ENCODE measurements at places on chromosomes 11 and 22.

GRCh38 chr11:61498767-61499341 is 9.7 kb upstream of the LRRC10B start:
- DNase-seq, result no peak

DNA sequence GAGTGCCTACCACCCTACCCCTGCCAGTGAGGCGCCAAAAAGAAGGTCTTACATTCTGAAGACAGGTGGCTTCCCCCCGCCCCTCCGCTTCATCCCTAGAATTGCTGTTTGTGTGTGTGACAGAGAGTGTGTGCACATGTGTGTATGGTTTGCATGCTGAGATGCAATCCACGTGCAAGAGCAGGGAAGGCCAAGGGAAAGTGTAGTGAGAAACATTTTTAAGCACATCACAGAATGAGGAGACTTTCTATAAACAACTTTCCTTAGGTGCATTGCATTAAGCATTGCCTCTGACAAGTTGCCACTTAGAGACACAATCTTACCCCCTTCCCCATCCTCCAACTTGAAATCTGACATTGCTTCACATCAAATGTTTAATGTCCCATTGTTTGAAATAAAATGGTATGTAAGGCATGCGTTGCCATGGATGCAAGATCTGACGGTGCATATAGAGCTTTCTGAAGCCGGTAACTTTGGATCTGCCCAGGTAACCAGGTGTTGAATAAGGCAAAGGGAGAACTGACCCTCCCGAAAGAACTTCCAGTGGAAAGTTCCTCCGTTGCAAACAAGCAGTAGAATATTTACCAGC is 21.4 kb downstream of the FJX1 start:
- no peak for DNase-seq

DNA sequence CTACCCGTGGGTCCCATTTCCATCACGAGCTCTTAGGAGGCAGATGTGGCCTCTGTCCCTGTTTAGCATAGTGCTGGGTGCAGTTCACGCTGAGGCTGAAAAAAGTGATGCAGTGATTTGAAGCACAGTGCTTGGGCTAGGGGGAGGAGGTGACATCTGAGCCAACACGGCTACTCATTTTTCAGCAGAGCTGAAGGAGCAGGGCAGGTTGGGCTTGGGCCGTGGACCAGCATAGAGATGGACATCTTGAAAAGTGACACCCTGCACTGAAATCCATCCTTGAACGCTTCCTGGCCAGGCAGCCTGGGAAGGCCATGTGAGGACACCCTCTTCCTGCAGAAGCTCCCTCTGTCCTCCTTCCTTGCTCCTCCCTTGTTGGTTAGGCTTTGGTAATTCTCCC is 66.4 kb downstream of the ADAMTS15 start:
- DNase-seq, result no peak

GRCh38 chr22:35891442-35891841 is 137.2 kb downstream of the RBFOX2 start:
- no peak for DNase-seq

GRCh38 chr11:61864814-61865775 is 26.2 kb downstream of the FADS3 start:
- no peak for DNase-seq

GRCh38 chr11:64716473-64717267 is 6.3 kb downstream of the NRXN2 start:
- DNase-seq, result no peak

DNA sequence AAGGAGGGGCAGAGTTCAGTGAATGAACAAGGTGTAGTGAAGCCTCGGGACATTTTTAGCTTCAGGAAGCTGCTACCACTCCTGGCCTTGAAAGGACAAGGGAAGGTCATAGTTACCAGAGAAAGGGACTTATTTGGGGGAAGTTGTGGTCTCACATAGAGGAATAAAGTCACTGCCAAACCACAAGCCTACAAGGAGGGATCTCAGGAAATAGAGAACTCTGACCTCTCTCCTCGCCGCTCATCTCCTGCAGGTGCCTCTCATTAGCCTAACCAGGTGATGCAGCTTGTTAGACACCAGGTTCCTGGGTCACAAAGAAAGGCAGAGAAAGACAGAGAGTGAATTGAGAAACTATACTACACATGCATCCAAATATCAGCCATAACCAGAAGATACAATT is 14.3 kb upstream of the TOLLIP start:
- DNase-seq, result no peak

DNA sequence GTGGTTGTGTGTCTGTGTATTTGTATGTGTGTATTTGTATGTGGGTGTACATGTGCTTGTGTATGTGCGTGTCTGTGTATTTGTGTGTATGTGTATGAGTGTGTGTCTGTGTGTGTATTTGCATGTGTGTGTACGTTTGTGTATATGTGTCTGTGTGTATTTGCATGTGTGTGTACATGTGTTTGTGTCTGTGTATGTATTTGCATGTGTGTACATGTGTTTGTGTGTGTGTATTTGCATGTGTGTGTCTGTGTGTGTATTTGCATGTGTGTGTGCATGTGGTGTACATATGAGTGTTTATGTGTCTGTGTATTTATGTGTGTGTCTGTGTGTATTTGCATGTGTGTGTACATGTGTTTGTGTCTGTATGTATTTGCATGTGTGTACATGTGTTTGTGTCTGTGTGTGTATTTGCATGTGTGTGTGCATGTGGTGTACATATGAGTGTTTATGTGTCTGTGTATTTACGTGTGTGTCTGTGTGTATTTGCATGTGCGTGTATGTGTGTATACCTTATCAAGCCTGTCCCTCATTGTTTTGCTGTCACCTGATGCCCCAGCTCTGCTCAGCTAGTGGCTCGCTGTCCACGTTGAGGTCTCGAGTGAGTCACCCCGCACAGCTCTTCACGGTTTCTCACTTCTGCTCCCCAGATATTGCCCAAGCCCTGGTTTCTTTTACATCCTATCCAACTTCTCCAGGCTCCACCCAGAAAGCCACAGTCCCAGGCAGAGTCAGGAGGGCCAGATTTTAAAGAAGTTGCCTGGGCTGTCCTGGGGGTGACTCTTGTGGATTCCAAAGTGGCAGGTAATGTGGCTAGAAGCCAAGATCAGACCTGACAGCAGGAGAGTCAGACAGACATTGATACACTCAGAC is 15.2 kb downstream of the MB start:
- no peak for DNase-seq

- DNase-seq, result no peak
These were observed 91.7 kb upstream of the CSNK2A3 start for GRCh38 chr11:11444804-11445131.

DNA sequence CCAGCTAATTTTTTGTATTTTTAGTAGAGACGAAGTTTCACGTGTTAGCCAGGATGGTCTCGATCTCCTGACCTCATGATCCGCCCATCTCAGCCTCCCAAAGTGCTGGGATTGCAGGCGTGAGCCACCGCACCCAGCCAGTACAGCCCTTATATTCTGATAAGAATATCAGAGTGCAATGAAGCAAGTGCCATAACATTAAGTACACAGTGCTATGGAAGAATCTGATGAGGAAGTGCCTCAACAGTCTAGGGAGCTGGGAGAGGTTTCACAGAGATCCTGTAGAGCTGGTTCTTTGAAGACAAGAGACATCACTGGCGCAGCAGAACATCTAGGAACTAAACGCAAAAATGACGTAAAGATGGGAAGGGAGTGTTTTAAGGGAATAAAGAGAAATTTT is 2.1 kb downstream of the RTCB start:
- no peak for DNase-seq

GRCh38 chr11:126336138-126336541 is 19.3 kb upstream of the ST3GAL4 start:
- DNase-seq, result no peak

DNA sequence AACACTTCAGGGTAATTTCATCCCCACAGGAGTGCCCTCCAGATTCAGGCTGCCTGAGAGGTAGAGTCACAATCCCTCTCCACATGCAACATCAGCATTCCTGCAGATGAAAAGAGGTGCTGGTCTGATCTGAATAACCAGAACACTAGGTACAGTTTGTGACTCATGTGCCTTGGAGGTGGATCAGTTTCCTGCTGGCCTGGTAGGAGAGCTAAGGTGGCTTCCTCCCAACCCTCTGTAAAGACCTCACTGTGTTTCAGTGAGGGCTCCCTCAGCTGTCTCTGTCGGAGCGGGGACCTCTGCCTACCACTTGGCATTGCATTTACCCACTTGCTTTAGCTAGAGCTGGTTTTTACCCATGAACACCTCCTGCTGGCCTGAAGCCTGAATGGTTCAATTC is 7.6 kb downstream of the OR9G1 start:
- no peak for DNase-seq

DNA sequence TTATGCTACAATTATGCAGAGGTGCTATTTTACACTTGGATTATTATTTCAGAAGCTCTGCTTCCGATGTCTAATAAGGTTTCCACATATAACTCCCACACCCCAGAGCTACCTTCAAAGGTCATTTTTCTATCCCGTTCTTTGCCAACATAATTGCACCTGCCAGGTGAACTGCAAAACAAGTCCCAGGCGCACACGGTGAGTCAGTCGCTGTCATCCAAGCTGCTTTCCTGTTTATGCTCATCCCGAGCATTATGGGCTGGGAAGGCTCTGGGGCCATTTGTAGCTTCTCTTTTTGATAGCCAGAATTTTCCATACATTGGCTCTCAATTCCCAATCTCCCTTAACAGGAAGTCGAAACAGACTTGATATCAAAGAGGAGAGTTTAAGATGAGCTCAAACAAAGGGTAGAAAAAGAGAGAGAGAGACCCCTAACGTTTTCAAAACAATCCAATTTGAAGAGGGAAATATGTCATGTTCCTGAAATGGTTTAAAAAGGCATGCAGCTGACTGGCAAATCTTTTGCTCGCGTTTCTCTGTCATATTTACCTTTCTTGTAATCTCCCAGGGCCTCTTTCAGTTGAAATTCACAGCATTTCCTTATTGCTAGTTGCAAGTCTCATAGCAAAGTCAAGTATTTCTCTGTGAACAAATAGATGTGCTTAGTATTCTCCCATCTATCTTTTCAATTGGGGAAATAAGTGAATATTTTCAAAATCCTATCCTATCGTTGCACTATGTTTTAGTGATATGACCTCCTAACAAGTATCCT is 815.9 kb downstream of the KCNA4 start:
- no peak for DNase-seq

DNA sequence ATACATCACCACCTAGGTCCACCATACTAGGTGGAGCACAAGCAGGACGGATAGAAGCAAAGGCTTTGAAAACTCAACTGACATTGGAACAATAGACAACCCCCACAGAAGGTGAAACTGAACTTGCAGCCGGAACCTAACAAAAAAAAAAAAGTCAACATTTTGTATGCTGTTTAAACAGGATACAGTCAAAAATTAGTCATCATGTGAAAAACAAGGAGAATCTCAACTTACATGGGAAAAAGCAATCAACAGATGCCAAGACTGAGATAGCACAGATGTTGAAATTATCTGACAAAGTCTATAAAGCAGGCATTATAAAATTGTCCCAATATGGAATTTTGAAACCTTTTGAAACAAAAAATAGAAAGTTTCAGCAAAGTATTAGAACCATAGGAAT is 123.8 kb downstream of the RAB38 start:
- DNase-seq, result no peak

- DNase-seq, result no peak
These were observed 87.9 kb downstream of the NCAM1 start for GRCh38 chr11:113048820-113049768.

DNA sequence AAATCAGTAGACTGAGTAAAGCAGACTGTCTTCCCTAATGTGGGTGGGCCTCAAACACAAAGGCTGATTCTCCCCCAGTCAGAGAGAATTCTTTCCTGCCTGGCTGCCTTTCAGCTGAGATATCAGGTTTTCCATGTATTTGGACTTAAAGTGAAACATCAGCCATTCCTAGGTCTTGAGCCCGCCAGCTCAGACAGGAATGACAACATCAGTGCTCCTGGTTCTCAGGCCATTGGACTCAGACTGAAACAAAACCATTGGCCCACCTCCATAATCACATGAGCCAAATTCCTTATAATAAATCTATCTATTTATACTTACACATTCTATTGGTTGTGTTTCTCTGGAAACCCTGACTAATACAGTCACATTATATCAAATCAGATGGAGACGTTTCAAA is 56.7 kb upstream of the CLPB start:
- DNase-seq, result no peak

DNA sequence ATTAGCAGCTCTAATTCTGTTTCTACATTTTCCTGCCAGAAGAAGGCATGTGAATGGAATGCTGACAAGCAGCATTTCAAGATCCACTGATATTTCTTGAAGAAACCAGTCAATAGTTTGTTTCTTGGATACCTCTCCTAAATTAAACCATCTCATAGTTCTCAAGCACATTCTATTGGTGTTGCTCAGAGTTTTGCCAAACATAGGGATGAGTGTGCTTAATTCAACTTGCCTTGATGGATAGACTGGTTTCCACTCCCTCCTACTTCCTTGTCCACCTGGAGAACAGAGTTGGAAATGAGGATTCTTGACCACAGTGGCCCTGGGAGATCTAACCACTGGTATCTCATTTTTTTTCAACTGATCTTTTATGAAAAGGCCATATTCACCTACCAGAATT is 29.8 kb upstream of the DDX10 start:
- DNase-seq, result no peak

DNA sequence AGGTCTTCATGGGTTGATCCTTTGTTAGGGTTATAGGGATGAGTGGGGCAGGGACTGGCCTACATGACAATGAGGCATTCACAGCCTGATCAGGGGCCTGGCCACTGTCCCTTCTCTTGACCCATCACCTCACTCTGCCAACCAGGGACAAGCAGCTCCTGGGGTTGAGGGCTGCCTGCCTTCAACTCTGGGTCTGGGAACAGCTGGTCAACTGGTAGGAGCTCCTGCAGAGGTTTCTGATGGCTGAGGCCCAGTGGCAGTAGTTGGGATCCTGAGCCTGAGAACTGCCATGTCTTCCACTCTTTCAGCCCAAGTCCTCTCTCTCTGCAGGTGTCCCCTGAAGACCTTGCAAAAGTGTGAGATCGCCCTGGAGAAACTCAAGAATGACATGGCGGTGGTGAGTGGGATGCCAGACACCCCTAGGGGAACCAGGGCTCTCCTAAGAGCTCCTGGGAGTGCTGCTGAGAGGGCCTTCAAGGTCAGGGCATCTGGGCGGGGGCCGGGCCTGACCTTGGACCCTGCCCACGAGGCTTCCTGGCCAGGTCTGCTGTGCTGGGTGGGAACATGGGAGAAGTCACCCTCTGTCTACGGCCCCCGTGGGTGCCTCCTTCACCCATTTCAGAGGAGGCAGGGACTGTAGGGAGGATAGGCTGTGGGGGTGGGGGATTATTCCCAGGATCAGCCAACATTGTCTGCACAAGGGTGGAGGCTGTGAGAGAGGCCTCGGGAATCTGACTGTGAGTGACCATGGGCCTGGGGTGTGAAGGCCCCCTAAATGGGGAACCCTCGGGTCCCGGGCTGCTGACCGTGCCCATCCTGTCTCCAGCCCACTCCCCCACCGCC is 76.8 kb downstream of the MED15 start:
- DNase-seq, result no peak

GRCh38 chr11:101061606-101062005 is 68.0 kb downstream of the PGR start:
- no peak for DNase-seq

- no peak for DNase-seq
These were observed 38.3 kb upstream of the CEP295 start for GRCh38 chr11:93623179-93623578.
